Stimulated activated CD8-positive, alpha-beta memory T cell treated with anti-CD3 and anti-CD28 coated beads, Interleukin-7, amount 100 ng/mL, for 1 hour (primary cell): ENCODE measurements at places on chromosomes 1 and 21.

- no peak for DNase-seq
Measured at GRCh38 chr21:42853621-42854020, 25.7 kb downstream of the WDR4 start.

GRCh38 chr1:15507278-15507677 is 16.7 kb downstream of the CASP9 start:
- DNase-seq: no peak

GRCh38 chr21:45776971-45777370 is 133.4 kb downstream of the PCBP3 start:
- no peak for DNase-seq

- no peak for DNase-seq
Measured at GRCh38 chr21:42042651-42043050, 28.5 kb upstream of the UMODL1 start.
